ENCODE measurements at places on chromosomes 11 and 22.

- no peak for DNase-seq
Observed at GRCh38 chr11:16191212-16191867, 165.0 kb downstream of the SOX6 start.

DNA sequence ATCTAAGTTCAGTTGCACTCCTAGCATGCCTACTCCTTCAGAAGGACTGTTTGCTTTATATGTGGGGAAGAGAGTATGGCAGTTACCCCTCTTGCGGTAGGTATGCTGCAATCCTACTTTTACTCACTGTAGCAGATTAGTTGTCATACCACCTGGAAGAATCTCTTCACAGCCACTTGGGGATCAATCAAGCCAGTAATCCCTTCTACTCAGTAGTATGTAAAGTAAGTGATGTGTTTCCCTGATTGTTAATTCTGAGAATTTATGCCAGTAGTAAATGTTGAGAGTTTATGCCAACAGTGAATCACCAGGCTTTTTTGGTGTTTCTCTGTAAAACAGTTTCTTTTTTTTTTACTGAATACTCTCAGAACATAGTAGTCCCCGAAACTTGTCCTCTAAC lies 34.4 kb downstream of the PRMT3 start:
- no peak for DNase-seq

DNA sequence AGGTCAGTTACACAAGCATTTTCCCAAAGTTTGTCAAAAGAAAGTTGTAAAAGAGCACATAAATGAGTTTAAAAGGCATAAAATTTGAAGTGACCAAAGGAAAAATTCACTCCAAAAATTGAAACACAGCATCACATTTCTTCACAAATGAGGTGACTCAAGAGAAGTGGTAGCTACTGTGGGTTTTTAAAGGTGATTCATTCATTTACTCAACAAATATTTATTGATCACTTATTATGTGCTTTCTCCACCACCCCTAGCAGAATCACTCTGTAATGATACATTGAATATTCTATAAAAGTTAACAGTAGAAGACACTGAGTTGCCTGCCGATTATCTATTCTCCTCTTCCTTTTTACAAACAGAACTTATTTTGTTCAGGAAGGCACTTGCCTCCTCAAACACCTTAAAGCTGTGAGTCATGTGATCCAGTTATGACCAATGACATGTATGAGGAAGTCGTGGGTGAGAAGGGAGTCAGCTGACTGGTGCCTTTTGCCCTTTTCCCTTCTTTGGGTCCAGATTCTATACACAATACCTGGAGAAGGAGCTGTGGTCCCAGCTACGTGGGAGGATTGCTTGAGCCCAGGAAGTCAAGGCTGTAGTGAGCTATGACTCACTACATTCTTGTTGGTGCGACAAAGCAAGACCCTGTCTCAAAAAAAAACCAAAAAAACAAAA lies 67.7 kb upstream of the CLNS1A start:
- peak; percentile 15 for DNase-seq

DNA sequence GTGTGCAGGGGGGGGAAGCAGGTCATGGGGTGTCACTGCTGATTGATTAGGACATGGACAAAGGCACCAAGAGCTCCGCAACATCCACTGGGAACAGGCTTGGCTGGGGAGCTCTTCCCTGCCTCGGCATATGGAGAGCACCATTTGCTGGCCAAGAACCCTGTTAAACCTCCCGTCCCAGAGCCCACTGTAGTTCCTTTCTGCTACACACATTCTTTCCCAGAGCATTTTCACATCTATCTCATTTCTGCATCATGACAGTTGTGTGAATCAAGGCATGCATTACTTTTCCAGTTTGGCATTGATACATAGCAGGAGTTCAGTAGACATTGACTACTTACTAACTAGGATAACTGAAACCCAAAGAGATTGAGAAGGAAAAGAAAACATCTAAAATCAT lies 333.4 kb upstream of the B3GAT1 start:
- DNase-seq, result no peak

DNA sequence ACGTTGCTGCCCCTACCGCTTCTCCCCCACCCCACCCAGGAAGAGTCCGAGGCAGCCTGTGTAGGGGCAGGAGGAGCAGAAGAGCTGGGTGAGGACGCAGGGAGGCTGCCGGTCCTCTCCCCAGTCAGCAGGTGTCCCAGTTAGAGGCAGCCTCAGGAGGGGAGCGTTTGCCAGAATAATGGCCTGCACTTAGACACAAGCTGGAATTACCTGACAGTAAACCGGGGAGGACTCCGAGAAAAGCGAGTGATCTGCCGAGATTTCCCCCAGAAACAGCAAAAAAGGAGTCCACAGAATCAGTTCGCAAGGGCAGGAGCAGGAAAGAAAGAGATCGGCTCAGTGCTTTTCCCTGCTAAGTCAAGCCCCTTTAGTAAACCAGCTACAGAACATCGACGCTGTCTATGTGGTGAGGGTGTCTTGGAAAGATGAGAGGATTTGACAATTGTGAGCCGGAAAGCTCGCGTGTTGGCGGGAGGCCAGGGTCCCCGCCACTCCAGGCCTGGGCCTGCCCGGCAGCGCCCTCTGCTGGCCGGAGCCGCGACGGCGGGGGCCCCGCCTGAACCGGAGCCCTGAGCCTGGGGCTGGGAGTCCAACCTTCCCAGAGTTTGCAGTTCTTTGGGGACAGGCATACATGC lies 17.7 kb upstream of the THRSP start:
- peak; percentile 46 for DNase-seq

DNA sequence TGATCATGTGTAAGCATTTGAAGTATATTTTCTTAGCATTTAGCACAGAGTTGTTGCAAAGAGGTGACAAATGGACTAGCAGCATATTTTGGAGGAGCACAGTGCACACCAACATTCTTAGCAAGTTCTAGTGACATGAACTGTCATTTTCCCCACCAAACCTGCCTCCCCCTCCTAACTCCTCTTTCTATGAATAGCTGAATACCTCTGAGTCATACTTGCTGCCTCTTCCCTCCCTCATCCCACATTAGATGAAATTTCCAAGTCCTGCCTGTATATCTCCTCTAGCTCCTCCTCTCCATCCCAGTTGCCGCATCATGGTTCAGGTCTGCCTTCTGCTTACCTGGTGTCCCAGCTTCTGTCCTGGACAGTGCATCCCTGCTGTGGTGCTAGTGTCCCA lies 7.2 kb downstream of the OSBP2 start:
- DNase-seq, result peak; percentile 47

DNA sequence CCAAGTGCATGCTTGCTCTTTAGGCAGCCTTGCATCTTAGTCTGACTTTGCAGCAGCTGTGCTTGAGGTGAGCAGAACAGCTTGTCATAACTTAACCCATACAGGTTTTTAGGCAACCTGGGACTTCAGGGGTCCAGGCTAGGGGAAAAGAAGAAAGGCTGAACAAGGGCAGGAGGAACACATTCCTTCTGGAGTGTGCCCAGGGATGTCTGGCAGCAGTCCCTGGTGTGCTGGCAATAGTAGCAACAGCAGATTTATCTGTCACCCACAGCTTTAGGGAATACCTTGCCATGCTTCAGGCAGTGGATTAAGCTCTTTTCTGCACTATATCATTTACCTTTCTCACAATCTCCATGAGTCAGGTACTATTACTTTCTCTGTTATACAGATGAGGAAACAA lies 513.0 kb downstream of the RAB38 start:
- DNase-seq, result no peak

GRCh38 chr22:48493733-48494132 lies 1333.9 kb downstream of the BRD1 start:
- no peak for DNase-seq

DNA sequence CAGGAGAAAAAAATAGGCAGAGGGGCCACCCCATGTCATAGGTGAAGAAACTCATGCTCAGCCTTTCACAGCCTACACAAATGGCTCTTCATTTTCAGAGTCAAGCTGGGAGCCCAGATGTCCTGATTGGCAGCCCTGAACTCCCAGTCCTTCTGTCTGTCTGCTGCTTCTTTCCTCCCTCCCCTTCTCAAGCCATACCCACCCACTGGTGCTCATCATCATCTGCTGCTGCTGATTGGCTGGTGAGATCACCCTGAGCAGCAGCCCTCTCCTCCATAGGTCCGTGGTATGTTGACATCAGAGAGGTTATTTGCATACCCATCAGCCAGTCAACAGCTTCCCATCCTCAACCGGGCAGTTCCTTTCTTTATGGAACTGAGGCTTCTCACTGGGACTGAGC lies 46.1 kb upstream of the PRDM11 start:
- DNase-seq, result peak; percentile 44

- DNase-seq, result no peak
Observed at GRCh38 chr11:7639643-7640025, 33.7 kb downstream of the CYB5R2 start.

- DNase-seq, result no peak
Observed at GRCh38 chr11:79017811-79018210, 423.0 kb downstream of the TENM4 start.

DNA sequence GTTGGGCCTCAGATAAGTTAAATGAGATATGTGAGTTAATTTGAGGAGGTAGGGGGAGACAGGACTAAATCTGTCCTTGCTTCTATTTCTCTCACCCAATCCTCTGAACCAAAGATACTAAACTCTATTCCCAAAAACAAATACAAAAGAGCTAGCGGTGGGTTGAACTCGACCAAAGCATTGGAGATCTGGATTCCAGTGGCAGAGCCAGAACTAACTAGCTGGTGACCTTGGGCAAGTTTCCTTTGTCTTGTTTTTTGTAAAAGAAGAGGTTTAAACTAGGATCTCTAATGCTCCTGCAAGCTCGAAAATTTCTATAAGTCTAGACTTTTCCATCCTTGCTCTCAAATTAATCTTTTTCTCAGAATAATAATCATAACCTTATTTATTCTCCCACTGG lies 1.5 kb downstream of the ME3 start:
- no peak for DNase-seq

DNA sequence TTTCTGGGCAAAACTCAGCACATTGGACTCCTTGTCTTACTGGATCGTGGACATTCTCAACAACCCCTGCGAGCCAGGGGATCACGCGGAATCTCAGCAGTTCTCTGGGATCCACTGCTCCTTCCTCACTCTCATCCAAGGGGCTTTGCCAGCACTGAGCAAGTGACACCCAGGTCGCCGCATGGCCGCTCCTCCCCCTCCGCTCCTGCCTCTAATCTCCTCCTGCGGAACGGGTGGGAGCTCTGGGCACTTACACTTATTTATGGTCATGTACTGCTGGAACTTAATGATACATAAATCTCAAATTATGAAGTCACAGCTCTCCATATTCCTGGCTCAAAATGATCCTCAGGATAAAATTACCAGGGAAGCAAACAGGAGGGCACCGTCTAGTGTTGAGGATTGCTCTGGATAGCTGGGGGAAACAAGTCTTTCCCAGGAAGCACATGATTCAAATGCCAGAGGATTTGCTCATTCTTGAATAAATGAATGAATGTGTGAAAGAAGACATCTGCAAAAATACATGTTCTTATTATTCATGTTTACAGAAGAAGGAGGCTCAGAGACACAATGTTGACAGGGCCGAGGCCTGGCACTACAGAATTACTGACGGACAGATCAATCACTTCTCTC lies 1077.3 kb downstream of the TBC1D22A start:
- peak; percentile 70 for DNase-seq

DNA sequence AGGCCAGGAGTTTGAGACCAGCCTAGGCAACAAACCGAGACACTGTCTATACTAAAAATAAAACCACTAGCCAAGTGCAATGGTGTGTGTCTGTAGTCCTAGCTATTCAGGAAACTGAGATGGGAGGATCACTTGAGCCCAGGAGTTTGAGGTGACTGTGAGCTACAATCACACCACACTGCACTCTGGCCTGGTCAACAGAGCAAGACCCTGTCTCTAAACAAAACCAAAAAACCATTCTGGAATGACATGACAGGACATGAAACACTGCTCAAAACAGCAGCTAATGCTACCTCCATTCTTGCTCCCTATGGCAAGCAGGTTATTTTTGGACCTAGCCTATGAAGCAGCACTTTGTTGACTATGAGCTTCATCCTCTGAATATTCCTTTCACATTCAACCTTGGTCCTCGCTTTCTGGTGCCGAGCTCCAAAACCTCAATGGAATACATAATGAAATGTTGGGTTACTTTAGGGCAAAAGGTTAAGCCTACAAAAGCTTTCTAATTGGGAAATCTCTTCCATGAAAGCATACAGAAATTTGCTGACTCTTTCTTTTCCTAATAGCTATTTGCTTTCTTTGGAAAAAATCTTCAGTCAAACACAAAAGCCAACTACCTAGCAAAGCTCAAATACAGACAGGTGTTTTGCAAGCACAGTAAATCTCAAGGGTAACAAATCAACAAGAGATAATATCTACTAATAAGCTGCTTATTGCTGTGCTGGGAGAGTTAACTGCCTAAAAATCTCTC lies 21.1 kb downstream of the SIK3 start:
- DNase-seq, result no peak
